ENCODE measurements at places on chromosomes 3 and 15.
A peak's percentile ranks its signal among the peaks of the same experiment; 100 is the strongest.

DNA sequence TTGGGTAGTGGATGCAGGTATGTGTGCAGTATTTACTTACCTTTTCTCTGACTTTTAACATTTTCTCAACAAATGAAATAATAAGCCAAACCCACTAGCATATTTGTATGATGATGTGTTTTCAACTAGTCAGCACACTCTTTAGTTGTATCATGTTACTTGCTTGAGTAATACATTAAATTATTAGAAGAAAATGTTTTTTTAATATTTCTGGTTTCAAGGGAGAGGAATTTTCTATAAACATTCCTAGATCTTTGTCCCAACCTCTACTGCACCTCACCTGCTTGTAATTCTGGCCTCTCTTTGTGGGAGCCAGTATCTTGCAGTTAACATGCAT, 161.8 kb upstream of the CBLB start:
- no peak for DNase-seq

GRCh38 chr3:46416125-46416810, 9.2 kb downstream of the CCRL2 start:
- DNase-seq = no peak

- DNase-seq = peak; percentile 24
These were observed 472 bp downstream of the BSN start for GRCh38 chr3:49554633-49555265.

GRCh38 chr3:9399746-9400145, 2.3 kb downstream of the SETD5 start:
- peak; percentile 55 for DNase-seq

DNA sequence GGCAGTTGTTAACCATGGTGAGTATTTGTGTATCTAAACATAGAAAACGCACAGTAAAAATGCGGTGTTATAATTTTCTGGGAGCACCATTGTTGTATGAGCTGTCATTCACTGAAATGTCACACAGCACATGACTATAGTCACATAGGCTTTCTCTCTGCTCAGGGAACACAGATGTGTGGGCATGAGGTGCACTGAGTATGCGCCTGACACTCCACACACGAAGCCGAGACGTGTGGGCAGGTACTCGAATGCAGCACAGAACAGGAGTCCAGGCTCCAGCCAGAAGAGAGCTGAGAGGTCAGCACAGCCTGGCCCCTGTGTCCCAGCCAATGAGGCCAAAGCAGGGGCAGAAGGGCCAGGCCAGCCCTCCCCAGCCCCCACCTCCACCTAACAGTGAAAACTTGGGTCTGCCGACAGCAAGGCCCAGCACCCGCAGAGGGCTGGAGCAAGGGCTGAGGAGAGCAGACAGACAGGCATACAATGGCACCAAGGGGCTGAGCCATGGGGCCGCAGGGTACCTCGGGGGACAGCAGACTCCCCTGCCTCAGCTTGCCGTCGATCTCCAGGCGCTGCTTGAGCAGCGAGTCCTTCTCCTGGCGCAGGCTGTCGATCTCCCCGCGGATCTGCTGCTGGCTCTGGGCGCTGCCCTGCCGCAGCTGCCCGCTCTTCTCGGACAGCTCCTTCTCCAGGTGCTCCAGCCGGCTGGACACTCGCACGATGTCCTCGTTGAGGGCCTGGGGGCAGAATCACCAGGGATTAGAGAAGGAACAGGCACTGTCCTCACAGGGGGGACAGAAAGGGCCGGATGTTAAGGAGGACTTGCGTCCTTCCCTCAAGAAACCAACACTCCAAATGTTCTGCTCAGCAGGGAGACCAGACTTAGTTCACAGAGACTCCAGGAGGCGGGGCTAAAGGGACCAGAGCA, 24.0 kb downstream of the KIF7 start:
- DNase-seq = no peak

Measured in HL-60 (cell line).